ENCODE measurements at places on chromosomes 1 and 21.

DNA sequence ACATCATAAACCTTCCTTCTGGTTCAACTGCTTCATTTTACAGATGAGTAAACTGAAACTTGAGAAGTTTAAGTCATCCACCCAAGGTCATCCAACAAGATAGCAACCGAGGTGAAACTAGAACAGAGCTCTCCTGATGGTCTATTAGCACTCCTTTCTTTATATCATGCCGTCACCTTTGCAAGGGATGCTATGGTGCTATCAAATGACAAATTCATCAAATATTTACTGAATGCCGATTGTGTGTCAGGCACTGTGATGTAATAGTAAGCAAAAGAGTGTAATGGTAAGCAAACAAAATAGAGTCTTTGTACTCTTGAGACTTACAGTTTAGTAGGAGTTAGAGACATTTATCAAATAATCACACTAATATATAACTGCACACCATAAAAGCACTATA is 14.0 kb upstream of the SGIP1 start:
- DNase-seq, result no peak

GRCh38 chr21:36754241-36754898 is 55.5 kb downstream of the SIM2 start:
- DNase-seq, result no peak

GRCh38 chr1:107141491-107142126 is 770 bp downstream of the NTNG1 start:
- peak; percentile 60 for DNase-seq

DNA sequence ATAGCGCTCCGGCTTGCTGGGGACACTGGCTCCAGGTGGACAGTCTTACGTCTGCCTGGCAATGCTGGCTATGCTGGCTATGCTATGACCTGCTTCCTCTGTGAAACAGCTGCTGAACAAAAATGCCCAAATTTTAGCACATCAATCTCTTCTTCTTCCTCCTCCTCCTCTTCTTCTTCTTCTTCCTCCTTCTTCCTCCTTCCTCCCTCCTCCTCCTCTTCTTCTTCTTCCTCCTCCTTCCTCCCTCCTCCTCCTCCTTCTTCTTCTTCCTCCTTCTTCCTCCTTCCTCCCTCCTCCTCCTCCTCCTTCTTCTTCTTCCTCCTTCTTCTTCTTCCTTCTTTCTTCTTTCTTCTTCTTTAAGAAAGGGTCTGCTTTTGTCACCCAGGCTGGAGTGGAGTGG is 401.3 kb downstream of the KIF26B start:
- DNase-seq, result no peak

DNA sequence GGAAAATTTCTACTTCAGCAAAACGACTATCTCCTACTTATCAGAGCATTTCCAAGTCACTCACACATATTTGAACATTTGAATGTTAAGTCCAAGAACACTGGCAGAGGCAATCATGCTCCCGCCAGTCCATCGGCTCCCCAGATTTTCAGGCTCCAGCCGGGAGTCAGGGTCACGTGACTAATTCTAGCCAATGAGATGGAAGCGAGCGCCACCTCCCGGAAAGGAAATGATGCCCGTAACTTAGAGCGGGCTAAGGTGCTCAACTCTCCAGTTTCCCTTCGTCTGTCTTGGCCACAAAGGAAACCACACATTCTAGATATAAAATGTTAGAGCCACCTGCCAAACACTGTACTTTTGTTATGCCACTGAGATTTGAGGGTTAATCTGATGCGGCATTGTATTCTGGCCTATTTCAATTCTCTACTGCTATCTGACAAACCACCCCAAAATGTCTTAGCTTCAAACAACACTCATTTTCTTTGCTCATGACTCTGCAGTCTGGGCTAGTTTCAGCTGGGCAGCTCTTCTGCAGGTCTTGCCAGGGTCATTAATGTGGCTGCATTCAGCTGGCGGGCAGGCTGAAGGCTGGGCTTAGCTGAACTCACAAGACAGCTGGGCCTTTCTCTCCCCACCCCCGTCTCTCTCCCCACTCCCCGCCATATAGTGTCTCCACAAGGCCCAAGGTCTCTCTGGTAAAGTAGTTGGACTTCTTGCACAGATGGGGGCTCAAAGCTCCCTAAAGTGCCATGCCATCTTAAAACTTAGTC is 16.5 kb upstream of the LHX4 start:
- peak; percentile 25 for DNase-seq

GRCh38 chr21:18443701-18444100 is 40.1 kb upstream of the TMPRSS15 start:
- no peak for DNase-seq

Data from GM06990 (cell line).